ENCODE measurements at places on chromosomes 6 and 20.

DNA sequence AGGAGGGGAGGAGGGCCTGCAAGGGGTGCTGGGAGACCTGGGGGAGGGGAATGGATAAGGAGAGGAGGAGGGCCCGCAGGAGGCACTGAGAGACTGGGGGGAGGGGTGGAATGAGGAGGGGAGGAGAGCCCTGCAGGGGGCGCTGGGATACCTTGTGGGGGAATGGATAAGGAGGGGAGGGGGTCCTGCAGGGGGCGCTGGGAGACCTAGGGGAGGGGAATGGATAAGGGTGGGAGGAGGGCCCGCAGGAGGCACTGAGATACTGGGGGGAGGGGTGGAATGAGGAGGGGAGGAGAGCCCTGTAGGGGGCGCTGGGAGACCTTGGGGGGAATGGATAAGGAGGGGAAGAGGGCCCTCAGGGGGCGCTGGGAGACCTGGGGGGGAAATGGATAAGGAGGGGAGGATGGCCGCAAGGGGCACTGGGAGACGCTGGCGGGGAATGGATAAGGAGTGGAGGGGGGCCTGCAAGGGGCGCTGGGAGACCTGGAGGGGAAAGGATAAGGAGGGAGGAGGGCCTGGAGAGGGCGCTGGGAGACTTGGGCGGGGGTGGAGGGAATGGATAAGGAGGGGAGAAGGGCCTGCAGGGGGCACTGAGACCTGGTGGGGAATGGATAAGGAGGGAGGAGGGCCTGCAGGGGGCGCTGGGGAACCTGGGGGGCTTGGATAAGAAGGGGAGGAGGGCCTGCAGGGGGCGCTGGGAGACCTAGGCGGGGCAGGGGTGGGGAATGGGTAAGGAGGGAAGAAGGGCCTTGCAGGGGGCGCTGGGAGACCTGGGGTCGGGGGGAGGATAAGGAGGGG lies 1.3 kb upstream of the CTCFL start:
- DNase-seq, result no peak

GRCh38 chr6:166009385-166010031 lies 158.1 kb downstream of the TBXT start:
- DNase-seq, result no peak

- DNase-seq, result no peak
Measured at GRCh38 chr20:39849664-39850063, 839.4 kb downstream of the MAFB start.

DNA sequence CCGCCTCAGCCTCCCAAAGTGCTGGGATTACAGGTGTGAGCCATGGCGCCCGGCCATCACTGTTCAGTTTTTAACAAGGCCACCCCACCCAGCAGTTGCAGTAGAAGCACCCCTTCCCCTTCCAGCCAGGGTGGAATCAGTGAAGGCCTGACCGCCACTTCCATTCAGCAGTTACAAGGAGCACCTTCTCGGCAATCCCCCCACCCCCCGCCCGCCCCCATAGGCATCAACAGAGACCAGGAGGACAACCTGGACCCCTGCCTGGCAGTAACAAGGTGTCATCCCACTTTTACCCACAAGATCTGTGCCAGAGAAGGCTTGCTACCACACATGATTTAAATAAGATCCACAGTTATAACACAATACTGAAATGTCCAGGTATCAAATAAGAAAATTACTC lies 23.1 kb downstream of the NCR2 start:
- no peak for DNase-seq

DNA sequence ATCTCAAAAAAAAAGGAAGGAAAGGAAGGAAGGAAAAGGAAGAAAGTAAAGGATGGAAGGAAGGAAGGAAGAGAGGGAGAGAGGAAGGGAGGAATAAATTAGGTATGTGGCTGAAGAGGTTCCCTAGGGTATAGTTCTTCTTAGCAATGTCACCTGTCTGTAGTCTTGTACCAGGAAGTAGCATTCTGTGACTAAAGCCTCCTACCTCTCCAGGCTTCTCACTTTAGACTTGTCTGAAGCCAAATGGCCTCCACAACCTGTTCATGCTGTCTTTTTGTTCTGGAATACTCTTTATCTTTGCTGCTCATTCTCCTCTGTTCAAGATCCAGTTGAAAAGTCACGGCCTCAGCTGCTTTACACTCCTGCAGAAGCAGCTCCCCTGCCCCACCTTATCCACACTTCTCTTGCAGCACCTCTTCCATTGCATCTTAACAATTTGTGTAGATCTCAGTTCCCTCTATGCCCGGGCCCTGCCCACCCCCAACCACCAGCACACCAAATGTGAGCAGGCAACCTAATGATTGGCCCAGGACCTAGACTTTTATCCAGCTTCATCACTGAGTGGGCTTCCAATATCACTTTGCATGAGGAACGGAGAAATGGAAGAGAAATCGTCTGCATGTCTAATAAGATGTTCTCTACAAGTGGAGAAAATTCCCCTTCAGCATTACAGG lies 19.1 kb downstream of the GCNT2 start:
- no peak for DNase-seq

DNA sequence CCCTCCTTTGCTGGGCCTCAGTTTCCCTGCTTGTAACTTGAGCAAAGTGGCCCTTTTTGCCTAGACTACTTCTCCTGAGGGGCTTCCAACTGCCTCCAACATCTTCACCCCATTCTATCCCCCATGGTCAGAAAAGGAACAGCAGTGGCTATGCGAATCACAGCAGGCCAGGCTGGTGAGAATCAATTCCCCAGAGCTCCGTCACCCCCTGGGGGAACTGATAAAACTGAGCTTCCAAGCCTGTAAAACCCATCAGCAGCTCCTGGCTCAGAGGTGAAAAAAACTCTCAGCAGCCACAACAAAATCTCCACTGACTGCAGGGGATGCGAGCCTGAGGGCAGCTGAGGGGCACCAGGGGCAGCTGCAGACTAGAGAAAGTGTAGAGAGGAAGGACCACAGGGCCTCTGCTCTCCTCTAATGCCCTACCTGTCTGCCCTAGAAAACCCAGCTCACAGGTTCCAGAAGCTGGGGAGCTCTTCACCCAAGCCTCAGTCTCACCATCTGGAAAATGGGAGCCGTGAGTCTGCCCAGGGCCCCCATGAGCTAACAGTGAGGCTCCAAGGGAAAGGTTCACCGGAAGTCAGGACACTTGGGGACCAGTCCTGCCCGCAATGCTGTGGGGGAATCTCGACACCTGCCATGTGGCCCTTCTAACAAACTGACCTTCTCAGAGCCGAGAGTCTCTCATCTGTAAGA lies 120.6 kb downstream of the GRM4 start:
- DNase-seq, result no peak

DNA sequence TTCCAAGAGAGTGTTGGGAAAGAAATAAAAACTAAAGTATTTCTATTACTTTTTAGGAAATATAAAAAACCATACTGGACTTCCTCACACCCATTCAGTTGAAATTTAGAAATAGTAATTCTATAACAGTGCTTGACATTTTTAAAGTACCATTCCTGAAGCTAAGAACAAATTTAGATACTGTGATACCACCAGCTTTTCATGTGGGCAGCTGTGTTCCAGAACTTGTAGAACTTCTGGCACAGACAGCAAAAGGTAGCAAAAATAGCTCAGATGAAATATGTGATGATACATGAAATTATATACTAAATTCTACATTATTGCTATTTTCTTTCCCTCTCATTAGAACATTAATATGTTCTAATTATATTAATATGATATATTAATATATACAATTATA lies 346.5 kb downstream of the SYNE1 start:
- no peak for DNase-seq

GRCh38 chr6:120116343-120116742 lies 766.8 kb upstream of the MAN1A1 start:
- DNase-seq, result no peak

Measured in activated T-helper 1 cell treated with Interleukin-2 at 50 U/mL for 16 hours (primary cell).